ENCODE measurements at places on chromosomes 13 and 19.

DNA sequence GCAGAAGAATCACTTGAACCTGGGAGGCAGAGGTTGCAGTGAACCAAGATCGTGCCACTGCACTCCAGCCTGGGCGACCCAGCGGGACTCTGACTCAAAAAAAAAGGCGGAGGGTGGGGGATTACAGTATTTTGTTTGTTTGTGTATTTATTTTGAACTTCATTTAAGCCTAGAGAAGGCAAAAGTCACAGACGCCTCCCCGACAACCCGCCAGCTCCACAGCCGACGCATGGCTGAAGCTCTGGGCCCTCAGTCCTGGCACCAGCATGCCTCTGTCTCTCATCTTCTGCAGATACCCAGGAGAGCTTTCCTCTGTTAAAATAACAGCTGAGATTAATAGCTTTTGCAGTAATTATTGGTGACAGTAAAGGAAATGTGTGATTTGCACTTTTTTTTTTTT is 17.2 kb upstream of the PDCD5 start:
- DNase-seq: no peak

DNA sequence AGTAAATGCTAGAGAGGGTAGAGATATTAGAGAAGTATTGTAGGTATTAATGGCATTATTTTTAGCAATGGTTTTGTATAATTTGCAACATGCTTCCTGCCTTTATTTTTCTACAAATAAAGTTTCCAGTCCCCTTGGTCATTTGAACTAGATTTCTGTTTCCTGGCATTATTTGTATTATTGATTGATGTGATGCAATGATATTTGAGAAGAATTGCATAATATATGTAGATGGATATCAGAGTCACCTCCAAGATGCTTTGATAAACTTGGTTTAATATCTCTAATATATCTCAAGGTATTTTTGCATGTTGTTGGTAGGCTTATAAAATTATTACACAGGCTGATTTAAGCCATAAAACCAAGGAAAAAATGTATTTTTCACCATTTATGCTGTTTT is 1054.5 kb downstream of the SLITRK1 start:
- DNase-seq: no peak

DNA sequence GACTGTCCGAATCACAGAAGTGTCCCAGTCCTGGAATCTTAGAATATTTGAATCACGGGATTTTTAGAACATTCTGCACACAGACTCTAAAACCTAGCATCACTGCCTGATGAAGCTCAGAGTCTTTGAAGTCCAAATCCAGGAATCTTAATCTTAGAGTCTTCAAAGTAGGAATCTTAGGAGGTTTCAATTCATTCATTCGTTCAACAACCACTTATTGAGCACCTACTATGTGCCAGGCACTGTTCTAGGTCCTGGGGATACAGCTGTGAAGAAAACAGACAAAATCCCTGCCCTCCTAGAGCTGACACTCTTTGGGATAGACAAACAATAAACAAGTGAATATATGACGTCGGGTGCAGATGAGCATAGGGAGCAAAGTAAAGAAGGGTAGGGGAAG is 1.7 kb downstream of the RTN2 start:
- no peak for DNase-seq

DNA sequence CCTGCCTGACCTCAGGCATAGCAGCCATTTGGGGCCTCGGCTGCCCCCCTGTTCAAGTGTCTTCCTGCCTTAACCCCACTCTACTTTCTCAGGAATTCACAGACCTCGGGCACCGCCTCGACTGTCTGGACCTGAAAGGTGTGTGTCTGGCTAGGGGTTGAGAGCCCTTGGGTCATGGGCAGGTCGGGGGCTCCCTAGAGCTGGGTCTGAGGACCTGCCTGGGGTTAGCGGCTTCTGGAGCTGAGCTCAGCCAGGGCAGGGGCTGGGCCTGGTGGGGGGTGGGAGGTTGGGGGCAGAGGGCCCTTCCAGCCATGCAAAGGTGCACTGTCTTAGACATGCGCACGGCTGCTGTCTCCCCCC is 20.7 kb downstream of the NKPD1 start:
- no peak for DNase-seq

- no peak for DNase-seq
Observed at GRCh38 chr19:18587561-18587960, 1.0 kb upstream of the REX1BD start.

DNA sequence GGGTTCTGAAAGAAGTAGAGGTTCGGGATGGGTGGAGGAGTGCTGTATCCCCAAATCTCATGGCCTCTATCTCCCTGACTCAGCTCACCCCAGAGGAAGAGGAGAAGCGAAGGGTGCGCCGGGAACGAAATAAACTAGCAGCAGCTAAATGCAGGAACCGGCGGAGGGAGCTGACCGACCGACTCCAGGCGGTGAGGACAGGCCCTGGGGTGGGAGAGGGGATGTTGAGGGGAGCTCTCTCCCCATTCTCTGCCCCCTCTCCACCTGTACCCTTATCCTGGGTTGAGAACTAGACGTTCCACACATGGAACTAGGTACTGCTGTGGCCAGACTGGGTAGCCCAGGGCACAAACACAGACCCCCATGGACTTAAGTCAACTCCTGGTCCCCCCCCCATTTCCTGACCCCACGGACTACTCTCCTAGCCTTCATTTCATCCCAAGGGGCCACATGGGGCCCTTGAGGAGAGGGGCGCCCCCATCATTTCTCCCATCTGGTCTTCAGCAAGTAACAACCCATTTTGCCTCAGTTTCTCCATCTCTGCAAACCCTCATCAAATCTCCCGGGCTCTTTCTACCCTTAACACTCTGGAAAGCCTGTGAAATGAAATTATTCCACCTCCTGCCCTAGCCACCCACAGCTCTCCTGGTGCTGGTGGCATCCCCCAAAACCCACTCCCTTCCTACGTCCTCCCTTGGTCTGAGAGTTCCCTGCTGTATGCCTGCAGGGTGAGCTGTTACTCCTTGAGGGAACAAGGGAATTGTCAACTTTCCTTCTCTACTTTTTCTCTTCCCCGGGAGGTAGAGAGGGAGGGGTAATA is 3.5 kb downstream of the FOSB start:
- no peak for DNase-seq

GRCh38 chr19:29771708-29772414 is 39.9 kb upstream of the CCNE1 start:
- DNase-seq: peak; percentile 40

DNA sequence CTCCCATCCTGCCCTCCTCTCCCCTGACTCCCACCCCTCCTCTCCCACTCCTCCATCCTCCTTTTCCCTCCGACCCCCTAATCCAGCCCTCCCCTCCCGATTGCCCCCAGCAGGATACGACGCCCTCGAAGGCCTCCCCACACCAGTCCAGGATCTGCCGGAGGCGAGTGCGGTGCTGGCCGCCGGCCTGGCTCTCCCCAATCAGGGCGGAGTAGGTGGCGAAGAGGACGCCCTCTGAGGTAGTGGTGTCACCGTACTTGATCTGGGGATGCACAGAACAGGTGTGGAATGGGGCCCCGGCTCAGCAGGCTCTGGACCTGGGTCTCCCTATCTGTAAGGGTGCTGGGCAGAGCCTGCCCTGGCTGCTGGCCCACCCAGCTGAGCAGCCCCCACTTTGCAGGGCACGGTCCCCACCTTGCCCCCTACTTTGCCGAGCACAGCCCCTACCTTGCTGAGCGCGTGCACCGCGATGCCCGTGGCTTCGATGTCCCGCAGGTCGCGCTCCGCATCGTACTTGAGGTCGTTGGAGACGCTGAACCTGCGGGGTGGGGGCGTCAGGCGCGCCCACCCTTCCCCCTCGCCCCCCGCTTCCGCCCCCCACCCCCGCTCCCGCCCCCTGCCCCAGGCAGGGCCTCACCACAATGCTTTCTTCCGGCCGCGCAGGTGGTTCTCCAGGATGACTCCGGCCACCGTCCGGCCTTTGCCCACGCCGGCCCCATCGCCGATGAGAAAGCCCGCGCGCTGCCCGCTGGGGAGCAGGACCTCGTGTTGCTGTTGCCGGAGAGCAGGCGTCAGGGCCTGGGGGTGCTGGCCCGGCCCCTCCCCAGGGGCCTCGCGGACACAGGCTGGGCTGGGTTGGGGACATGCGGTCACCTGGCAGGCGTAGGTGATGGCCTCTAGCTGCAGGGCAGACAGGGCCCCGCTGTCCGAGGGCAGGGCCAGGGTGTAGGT is 18.5 kb downstream of the GPX4 start:
- no peak for DNase-seq

DNA sequence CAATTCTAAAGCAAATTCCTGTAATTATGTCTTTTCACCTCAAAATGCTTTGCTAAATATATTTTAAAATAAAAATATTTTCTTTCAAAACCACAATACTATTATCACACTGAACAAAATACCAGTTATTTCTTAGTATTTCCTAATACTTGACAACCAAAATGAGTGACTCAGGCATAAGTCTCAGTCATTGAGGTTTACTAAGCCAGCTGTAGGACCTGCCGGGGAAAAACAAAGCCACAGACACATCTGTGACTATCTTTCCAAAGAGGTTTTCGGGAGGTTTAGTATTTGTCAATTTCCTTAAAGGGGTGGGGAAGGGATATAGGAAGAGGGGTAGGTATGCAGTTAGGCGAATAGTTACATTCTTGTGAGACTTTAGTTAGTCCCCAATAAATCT is 3.2 kb upstream of the ZNF235 start:
- no peak for DNase-seq

DNA sequence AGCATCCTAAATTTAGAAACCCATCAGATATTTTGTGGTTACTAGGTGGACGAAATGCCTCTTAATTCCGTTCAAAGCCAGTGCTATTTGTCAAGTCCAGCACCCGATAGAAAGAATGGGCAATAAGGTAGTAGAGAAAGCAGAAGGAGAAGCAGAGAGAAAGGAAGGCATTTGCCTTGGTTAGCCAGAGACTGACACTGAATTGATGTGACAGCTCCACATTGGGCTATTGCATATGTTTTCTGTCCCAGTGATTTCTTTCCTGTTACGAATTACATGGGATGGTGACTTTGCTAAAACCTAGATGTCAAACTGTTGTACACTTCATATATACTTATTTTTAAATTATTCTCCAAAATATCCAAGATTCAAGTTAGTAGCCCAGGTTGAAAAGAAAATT is 542.6 kb downstream of the DCT start:
- DNase-seq: no peak

- no peak for DNase-seq
Observed at GRCh38 chr19:11905928-11906327, 18.3 kb downstream of the ZNF69 start.

GRCh38 chr19:8036434-8037099 is 16.0 kb upstream of the CCL25 start:
- DNase-seq: no peak

DNA sequence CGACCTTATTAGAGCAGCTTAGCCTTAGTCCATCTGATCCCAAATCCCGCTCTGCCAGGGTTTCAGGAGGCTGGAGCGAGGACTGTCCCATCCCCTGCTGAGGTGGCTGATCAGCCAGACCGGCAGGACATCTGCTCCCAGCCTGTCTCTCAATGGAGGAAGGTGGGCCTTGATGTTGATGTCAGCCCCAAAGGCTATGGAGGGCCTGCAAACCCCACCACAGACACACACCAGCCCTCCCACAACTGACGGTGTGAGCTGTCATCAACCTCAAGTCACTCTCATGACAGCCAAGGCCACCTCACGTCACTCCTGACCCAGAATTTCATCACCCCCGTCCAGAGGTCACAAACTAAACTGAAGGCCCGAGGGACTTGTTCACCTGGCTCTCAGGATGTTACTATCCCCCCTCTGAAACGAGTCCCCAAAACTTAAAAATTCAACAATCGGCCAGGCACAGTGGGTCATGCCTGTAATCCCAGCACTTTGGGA is 25.5 kb downstream of the RHPN2 start:
- no peak for DNase-seq

GRCh38 chr13:26653310-26653709 is 95.8 kb downstream of the WASF3 start:
- DNase-seq: no peak

DNA sequence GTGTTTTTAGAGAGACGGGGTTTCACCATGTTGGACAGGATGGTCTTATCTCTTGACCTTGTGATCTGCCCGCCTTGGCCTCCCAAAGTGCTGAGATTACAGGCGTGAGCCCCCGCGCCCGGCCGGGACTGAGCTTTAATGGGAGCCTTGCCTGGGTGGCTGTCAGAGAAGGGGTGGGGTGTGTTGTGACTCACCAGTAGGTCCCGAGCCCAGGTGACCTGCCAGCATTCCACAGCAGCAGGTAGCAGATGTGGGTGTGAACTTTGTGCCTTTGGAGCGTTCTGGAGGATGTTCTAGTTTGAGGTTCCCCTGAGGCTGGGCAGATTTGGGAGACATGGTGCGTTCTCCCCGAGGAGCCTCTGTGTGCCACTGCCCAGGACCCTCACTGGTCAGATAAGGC is 7.1 kb upstream of the EPN1 start:
- DNase-seq: no peak

All from activated naive CD8-positive, alpha-beta T cell treated with anti-CD3 and anti-CD28 coated beads for 36 hours (primary cell).